ENCODE measurements at places on chromosomes 7 and 10.

DNA sequence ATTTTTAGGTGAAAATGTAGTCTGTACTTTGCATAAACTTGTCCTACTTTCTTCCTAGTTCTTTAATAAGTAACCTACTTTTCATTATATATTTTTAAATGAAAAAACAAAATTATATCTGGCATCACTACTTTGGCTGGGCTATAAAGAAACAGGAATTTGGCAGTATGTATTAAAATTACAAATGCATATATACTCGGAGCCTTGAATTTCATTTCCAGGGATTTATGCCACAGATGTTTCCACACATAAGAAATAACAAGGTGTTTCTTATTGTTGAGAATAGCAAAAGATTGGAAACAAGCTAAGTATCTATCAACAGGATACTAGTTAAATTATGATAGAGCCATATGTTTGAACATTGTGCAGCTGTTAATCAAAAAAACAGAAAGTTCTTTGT, 2.2 kb upstream of the ARHGAP12 start:
- DNase-seq, result no peak

DNA sequence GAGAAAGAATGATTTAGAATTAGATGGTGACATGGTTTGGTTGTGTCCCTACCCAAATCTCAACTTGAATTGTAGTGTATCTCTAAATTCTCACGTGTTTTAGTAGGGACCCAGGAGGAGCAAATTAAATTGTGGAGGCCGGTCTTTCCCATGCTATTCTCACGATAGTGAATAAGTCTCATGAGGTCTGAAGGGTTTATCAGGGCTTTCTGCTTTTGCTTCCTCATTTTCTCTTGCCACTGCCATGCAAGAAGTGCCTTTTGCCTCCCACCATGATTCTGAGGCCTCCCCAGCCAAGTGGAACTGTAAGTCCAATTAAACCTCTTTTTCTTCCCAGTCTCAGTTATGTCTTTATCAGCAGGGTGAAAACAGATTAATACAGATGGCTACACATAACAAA, 167.4 kb upstream of the SVIL start:
- DNase-seq, result no peak

GRCh38 chr10:70756700-70757360, 28.3 kb downstream of the TBATA start:
- DNase-seq, result no peak

- DNase-seq, result peak; percentile 22
These were observed 57.3 kb upstream of the CAPZA2 start for GRCh38 chr7:116805100-116805544.

DNA sequence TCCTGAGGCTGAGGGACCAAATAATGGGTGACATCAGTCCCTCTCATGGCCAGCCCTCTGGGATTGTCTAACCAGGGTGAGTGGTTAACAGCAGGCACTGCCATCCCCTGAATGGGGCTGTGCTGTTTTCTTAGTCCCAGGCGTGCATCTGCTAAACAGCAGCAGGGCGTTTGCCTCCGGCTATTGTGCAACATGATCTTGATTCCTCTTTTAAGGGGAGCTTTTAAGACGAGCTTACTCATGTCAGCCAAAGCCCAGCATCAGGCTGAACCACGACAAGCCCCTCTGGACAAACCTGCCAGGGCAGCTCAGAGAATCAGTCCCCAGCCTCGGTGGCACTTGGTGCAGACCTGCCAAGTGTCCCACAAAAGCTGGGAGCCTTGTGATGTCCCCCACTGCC, 16.2 kb upstream of the IGFBP3 start:
- DNase-seq, result no peak

DNA sequence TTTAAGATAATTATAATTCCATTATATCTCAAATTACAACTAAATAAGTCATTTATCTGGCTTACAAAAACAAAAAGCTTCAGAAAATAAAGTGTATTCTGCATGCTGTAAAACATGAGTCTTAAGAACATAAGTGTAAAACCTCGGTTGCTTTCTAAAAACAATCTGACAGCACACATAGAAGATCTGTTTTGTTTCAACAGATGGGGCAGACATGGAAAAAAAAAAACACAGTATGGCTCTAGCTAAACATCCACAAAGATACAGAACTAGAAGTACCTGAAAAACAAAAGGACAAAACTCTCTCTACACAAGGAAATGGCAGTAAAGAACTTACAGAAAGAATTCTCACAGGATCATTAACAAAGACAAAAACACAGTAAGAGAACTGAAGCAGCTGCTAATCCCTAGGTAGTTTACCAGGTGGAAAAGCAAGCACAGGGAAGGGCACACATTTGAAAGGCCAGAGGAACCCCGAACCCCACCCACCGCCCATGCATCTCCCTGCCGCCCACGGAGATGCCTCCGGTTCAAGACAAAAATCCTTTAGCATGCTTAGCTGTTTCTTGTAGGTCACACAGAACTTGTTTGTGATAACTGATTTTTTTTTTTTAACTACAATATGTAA, 42.5 kb downstream of the DLD start:
- DNase-seq, result no peak

DNA sequence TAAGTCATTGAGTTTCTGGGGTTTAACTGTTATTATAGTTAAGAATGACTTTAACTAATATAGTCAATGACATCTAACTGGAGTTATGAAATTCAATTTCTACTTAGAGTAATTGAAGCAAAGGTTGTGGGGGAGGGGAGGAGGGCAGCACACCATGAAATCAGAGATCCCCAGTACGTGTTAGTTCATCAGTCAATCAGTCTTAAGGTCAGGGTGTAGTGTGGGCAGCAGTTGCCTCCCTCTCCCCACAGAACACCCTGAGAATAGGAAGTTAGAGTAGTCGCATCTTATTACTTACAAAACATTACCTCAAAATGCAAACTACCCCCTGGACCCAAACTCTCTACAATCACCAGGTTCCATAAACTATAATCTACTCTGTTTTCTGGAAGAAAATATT, 7.0 kb upstream of the HPS1 start:
- no peak for DNase-seq

DNA sequence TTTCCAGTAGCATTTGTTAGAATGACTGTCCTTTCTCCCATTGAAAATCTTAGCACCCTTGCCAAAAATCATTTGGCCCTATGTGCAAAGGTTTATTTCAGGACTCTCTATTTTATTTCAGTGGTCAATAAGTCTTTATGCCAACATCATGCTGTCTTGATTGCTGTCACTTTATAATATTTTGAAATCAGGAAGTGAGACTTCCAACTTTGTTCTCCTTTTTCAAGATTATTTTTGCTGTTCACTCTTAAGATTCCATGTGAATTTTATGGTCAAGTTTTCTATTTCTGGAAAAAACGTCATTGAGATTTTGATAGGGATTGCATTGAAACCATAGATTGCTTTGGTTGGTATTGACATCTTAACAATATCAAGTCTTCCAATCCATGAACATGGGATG, 65.1 kb downstream of the PAXIP1 start:
- no peak for DNase-seq

- DNase-seq, result peak; percentile 43
These were observed 29.0 kb upstream of the MPP7 start for GRCh38 chr10:28331841-28332240.

DNA sequence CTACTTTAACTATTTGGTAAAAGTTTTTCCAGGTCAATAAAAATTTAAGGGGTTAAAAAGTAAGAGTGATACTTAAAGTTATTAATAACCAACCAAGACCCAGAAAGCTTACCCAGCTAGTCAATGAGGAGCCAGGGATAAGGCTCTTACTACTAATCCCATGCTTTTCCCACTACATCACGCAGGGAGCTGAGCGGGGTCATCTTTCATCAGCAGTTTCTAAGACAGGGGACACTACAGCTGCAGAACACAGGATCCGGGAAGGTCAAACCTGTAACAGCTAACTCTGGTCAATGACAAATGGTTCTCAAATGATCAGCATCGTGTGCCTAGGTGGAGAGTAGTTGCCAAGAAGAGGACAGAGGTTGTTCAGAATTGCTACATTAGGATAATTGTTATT, 65.1 kb downstream of the RSU1 start:
- no peak for DNase-seq

DNA sequence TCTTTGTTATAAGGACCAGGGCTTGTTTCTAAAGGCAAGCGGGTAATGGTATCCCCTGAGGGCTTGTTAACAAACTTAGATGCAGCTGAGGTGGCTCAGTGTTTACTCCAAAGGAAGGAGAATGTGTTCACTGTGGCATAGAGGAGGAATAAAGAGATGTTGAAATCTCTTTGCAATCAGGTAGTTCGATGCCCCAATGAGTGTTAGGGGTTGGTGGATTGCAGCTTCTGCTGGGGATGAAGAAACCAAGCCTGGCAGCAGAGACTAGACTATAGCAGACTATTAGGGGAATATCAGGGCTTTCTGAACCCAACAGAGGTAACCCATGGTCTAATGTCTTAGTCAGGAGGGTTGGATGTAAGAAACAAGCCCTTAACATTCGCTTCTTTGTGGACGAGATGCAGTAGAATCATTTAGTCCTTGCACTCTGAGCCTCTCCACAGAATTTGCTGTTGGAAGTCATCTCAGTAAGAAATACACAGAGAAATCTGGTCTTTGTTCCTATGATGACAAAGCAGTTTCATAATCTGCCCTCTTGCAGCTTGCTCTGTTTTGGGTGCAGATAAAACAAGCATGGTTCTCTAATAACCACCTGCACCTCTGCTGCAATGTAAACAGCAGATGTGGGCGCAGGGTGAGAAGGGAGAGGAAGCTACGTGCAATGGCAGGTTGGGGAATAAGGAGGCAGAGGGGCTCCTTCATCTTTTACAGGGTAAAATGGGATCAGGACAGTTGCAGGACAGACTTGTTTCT, 108.6 kb downstream of the NRF1 start:
- no peak for DNase-seq

DNA sequence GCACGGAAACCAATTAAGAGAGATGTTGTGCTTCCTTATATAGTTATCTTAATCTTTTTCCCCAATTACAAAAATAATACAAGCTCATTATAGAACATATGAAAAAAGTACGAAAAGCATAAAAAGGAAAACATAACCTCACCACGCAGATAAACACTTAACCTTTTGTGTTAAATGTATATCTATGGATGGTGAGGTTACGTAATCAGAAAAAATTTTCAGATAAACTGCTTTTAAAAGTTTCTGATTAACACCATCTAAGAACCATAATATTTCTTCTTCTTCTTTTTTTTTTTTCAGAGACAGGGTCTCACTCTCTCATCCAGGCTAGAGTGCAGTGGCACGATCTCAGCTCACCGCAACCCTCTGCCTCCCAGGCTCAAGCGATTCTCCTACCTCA, 49.2 kb upstream of the SPOCK2 start:
- DNase-seq, result no peak

DNA sequence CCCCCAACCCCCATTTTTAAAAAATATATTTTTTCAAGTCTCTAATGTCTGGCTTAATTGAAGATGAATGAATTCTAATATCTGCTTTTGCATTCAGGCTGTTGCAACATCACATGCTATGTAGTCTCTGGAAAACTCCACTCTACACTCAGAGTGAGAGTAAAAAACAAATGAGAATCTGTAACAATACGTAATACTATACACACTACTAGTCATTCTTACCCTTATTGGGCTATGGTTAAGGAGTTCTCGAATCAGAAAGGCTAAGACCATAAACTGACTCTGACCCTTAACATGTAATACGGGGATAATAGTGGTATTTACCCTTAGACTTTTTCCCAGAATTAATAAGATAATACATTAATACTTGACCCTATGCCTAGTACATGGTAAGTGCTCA, 42.9 kb upstream of the TMEM168 start:
- DNase-seq, result no peak

- no peak for DNase-seq
These were observed 673 bp upstream of the ST8SIA6 start for GRCh38 chr10:17455015-17455520.

DNA sequence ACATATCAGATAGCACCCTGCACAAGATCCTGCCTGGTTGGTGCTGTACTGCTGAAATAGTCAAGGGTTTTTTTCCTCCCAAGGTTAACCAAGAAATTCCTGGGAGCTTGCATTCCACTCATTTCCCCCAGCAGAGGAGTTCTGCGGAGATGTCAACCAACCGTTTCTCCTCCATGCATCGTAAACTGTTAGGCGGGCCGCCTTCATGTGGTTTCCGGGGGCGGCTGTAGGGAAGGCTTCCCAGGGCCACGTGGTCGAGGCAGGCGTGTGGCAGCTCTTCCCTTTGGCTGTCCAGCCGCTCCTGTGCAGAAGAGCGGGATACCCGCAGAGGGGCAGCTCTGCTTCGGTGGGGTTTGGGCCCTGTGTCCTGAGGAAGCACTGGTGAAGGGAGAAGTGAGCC, 113.7 kb downstream of the RGS10 start:
- no peak for DNase-seq

GRCh38 chr10:6128591-6129251, 39.9 kb downstream of the RBM17 start:
- DNase-seq, result no peak

- no peak for DNase-seq
These were observed 816 bp downstream of the DMTF1 start for GRCh38 chr7:87152897-87153641.

All from HTR-8/SVneo (cell line).